Right ventricle myocardium superior (tissue), 1 donor: ENCODE measurements at places on chromosomes 4 and X. TPM values are rescaled to one million over a fixed set of nuclear protein-coding genes. Genes with fewer than 3 reads are reported as not detected.

Gene TMEM175
- total RNA-seq: 14.9 TPM

Gene UGT2A1
- not detected for total RNA-seq

Gene DACH2
- total RNA-seq: not detected

Gene PHEX
- total RNA-seq: 0.08 TPM

Gene CHRDL1
- 2.9 TPM for total RNA-seq

Gene TLL1
- total RNA-seq: 0.35 TPM

Gene TAF7L
- total RNA-seq: not detected

GRCh38 chr4:127622921-127623796, 9.6 kb upstream of the INTU start:
- DNase-seq: peak; percentile 43

GRCh38 chr4:51884606-51885005, 41.7 kb downstream of the DCUN1D4 start:
- DNase-seq: no peak

DNA sequence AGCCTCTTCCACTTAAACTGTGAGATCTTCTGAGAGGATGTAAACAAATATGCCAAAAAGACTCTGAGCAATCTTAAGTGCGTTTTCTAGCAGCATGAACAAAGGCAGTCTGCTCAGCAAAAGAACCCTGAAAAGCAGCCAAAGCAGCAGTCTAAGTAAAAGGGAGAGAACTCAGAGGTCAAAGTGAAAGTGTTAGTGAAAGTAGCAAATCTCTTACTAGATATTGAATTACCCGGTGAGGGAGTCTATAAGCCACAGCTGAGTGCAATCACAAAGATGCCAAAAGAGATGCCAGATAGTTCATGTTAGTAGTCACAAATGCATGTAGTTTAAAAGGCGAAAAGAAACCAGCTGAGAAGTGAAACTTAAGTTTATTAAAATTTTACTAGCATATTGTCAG, 7.9 kb upstream of the GNRHR start:
- DNase-seq: no peak

GRCh38 chr4:2302387-2303119, 40.6 kb upstream of the MXD4 start:
- no peak for DNase-seq

- DNase-seq: no peak
Observed at GRCh38 chr4:169100670-169101101, 90.6 kb upstream of the CBR4 start.

DNA sequence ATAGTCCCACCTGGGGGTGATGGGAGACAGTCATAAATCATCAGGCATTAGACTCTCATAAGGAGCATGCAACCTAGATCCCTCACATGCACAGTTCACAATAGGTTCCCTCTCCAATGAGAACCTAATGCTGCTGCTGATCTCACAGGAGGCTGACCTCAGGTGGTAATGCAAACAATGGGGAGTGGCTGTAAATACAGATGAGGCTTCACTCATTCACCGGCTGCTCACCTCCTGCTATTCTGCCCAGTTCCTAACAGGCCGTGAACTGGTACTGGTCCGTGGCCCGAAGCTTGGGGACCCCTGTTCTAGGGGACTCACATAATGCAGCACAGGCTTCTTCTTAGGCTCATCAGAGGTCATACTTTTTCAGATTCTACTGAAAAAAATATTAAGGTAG, 625.9 kb upstream of the AGA start:
- DNase-seq: no peak
